ENCODE measurements at places on chromosomes 12 and 14.

DNA sequence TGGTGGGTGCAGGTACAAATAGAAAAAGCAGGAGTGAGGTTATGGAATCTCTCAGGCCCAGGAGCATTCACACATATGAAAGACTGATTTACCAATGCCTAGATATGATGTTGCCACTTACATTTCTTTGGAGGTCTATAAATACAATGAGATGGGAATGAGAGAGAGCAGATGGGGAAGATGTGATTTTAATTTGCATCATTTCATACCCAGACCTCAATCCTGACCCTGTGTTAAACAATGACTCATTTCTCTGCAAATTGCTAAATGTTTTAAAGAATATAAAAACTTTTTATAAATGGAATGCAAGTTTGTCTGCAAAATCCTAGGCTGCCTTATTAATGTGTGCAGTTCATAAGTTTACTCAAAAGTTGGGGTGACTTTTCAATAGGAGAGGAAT is 38.6 kb upstream of the GNG2 start:
- no peak for DNase-seq

DNA sequence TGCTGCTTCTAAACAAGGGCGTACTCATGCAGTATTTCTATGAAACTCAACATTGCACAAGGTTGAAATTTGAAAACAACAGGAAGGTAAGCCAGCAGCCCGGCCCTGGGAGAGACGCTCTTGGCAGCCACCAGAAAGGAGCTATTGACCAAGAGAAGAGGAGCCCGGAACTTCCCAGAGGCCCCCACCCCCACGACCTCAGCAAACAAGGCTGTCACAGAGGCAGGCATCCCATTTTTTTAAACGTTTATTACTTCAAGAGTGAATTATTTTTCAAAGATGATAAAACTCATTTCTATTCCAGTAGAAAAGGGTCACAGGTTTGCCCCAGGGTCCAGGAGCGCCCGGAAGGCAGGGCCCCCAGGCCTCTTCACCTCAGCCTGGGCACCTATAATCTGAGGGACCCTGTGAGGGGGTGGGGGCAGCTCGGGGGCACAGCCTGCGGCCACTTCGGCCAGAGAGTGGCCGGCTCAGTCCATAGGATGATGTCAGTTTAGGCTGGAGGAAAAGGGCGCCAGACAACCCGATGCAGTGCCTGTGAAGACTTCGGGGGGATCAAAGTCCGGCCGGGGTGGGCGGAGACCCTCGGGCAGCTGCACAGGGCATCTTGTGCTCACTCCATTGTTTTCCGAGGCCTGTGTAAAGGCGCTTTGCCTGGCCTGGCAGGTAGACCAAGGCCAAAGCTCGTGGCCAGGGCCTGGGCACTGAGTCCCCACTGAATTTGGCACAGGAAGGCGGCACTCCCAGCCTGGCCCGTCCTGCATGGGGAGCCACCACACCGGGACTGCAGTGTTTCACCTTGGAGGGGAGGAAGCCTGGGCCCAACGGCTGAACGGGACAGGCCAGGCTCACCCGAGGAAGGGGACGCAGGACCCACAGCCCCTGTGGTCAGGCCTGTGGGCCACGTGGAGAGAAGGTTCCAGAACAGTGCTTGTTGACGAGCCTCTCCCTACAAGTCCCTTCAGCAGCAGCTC is 86.0 kb downstream of the SCARB1 start:
- DNase-seq, result no peak

- no peak for DNase-seq
Observed at GRCh38 chr12:95963096-95963495, 20.0 kb downstream of the AMDHD1 start.

GRCh38 chr14:56183631-56184157 is 65.5 kb downstream of the PELI2 start:
- DNase-seq, result no peak

GRCh38 chr14:75340921-75341320 is 62.3 kb downstream of the FOS start:
- no peak for DNase-seq

GRCh38 chr14:106343626-106344025 is 817.2 kb downstream of the TMEM121 start:
- DNase-seq, result no peak

GRCh38 chr14:89302396-89302950 is 114.6 kb downstream of the FOXN3 start:
- no peak for DNase-seq

DNA sequence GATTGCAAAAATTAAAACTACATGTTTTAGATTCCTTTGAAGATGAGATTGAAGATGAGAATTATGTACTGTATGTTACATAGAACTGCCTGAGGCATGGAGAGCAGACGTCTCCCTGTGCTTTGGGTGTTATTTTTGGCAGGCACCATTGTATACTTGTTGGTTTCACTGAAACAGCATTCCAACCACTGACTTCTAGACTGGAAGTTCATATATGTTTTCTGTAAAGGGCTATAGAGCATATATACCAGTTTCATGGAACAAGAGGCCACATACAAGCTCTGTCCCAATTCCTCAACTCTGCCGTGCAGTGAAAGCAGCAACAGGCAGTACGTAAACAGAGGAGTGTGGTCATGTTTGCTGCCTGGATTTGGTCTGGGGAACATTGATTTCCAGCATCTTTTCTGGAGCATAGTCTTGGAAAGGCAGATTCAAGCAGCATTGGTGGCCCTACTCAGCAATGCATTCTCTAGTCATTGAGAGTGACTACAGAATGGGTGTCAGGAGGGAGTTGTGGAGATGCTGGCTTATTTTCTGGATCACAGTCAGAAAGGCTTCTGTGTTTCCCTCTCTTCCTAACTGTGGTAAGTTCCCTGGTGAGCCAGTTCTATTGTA is 57.6 kb upstream of the CNTN1 start:
- DNase-seq, result no peak

DNA sequence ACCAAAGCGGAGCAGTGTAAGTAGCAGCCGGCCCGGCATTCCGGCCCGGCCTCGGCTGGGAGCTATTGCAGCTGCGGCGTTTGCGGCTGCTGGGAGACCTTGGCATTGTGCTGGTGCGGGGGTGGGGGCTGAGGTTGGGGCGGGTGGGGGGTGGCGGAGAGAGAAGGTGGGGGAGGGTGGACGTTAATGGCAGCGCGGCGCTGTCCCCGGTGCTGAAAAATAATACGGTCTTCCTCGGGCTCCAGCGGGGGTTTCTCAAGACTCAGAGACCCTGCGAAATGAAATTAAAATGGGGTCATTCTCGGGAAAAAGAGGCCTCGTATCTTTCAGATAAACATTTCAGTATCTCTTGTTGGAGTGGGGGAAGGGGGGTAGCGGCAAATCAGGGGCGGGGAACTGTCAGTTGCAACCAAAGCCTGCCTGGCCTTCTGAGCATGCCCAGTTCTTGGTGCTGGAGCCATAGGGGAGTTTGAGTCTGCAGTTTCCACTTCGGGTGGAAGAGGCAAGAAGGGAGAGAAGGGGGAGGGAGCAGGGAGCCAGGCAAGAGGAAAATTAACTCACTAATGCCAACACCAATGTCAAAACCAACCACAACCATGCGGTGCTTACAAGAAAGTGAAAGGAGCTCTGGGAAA is 414 bp downstream of the UNC79 start:
- no peak for DNase-seq

DNA sequence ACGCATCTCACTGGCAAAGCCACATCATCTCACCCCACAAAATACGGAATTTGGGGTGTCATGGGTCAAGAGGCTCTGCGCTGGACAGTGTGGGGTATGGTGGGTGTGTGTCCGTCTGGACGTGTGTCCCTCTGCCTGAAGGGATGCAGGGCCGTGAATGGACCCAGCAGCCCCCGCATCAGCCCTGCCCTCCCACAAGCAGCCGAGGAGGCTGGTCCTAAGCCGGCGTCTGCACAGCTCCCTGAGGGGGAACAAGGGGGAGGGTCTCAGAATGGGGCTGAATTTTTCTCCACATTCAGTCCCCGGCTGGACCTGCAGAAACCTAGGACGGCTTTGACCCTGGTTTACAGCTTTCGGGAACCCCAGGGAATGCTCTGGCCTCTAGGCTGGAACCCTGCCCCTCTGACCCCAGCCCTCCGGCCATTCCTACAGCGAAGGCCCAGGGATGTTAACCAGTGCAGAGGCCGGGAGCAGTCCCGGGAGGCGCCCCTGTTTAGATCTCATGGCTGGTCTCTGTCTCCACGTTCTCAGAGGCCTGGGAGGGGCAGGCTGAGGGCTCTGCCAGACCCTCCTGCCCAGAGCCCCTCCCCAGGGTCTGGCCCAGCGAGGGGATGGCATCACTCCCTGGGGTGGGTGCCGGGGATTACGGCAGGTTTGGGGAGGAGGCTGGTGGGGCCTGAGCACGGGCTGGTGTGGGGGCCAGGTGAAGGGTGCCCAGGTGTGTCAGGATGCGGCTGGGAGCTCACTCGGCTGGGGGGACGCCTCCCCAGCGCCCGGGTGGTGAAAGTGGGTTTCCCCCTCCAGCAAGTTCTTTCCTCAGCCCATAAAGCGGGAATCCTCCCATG is 156.5 kb upstream of the C14orf180 start:
- no peak for DNase-seq

DNA sequence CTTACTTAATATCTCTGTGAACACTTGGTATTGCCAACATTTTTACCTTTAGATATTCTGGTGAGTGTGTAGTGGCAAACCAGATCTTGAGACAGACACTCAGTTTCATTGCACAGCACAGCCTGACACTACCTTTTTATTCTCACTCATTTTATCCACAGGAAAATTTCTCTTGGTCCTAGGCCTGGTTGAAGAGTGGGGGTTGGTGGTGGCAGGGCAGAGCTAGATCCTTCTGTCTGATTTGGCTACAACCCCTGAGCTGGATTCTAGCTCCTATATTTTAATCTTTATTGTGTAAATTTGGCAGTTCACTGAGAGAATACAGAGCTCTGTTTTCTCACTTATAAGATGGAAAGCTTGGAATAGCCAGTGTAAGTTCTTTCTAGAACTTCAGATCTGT is 396.9 kb downstream of the LRIG3 start:
- DNase-seq, result no peak

DNA sequence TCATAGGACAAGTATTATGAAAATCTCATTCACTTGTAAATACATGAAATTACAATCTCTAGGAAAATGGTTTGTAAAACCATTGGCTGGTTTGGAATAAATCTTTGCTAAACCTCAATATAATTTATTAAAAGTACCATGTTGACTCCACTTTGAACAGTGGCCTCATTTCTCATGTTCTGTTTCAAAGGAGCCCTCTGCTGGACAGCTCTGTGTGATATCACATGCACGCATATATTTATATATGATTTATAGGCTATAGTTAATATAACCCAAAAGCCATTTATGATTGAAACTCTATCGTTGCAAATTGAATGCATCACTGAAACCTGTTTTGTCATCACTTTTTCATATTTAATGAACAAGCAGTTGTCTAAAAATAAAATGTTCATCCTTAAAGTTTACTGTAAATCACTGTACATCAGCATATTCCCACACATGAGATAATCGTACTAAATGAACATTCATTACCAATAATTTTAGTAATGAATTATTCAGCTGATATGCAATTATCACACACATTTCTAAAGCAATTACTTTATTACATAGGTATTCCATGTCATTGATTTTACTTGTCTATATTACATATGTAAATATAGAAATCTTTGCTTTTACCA is 493.8 kb downstream of the NPAS3 start:
- DNase-seq, result no peak

GRCh38 chr14:96098309-96098998 is 59.3 kb downstream of the C14orf132 start:
- DNase-seq, result peak; percentile 31

DNA sequence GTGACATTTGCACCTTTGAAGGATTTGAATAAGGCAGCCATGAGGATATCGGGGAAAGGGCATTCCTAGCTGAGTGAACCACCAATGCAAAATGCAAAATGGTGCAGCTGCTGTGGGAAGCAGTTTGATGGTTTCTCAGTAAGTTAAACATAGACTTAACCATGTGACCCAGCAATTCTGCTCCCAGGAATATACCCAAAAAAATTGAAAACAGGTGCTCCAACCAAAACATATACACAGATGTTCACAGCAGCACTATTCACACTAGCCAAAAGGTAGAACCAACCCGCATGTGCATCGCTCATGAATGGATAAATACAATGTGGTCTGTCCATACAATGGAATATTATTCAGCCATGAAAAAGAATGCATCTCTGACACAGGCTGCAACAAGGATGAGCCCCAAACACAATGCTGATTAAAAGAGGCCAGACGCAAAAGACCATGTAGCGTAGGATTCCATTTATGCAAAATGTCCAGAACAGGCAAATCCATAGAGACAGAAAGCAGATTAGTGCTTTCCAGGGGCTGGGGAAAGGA is 215.0 kb upstream of the MYL2 start:
- no peak for DNase-seq

DNA sequence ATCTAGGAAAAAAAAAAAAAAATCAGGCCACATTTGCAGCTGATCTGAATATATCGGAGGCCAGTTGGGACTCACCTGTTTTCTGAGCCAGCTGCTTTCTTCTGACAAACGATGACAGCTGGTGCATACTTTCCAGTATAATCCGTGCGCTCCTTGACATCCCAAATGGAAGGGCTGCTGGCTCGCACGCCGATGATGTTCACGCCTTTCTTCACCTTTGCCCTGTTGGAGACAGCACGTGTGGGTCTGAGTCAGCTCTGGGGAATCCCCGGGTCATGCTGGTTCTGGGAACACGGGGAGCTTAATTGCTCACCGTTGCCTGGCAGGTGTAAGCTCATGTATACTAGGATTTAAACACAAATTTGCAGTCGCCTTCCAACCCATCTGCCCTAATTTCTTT is 372.8 kb downstream of the TMEM132D start:
- no peak for DNase-seq

DNA sequence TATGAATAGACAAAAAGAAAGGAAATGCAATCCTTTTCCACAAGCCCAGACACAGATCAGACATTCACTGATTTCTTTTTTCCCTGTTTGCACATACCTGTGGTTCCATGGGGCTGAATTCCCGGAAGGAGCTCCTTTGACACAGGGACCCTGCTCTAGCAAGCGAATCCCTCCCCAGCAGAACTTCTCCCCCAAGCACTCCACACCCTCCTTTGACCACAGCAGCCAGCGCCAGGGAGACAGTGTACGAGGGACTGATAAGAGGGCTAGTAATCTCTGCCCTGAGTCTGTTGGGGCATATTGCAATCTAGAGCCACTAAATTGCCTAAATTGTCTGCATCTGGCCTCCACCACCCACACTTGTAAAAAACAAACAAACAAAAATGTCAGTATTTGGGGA is 83.4 kb upstream of the NTF3 start:
- DNase-seq, result no peak

DNA sequence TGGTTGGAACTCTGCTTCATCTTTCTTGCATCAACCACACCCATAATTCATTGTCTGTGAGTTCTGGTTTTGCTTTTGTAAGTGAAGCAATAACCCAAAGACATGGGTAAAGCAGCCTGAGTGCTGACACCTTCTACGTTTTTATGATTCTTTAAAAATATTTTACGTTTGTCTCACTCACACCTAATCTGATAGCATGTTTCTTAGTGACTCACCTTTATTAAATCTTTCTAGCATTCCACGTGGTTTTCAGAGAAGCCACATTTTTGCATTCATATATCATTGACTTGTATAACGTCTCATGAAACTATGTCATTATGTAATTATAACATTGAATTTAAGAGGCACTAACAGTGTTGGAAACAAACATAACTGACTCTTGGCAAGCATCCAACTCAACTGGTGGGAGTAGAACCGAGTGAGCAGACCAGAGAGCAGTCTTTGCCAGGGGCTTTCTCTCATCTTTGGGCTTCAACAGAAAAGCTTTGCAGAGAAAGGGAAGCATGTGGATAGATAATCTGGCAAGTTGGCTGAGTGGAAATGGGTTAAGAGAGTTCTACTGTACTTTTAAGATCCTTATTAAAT is 118.8 kb downstream of the TPH2 start:
- peak; percentile 100 for DNase-seq

- peak; percentile 39 for DNase-seq
Observed at GRCh38 chr12:85688837-85689236, 147.4 kb downstream of the RASSF9 start.

GRCh38 chr12:112792743-112793142 is 1.2 kb downstream of the RPH3A start:
- DNase-seq, result no peak

Data from NCI-H226 (cell line).